ENCODE measurements at places on chromosomes 7 and 10. TPM values are rescaled to one million over a fixed set of nuclear protein-coding genes. Genes with fewer than 3 reads are reported as not detected.

HMX2 gene
- not detected for total RNA-seq

AKR1D1 gene
- not detected for total RNA-seq

WNT8B gene
- total RNA-seq, result not detected

MAT1A gene
- not detected for total RNA-seq

GRID1 gene
- not detected for total RNA-seq

GPR85 gene
- 2.4 TPM for total RNA-seq

PTPRE gene
- 0.09 TPM for total RNA-seq

HOXA9 gene
- not detected for total RNA-seq

HOXA1 gene
- 0.72 TPM for total RNA-seq

FIS1 gene
- total RNA-seq, result 90.5 TPM

CAPZA2 gene
- total RNA-seq, result 174 TPM

PRSS37 gene
- total RNA-seq, result not detected

ZNF394 gene
- total RNA-seq, result 31.2 TPM

ZNF365 gene
- 7.2 TPM for total RNA-seq

KAZALD1 gene
- total RNA-seq, result 71.5 TPM

LBX1 gene
- total RNA-seq, result 0.08 TPM

CYP26A1 gene
- total RNA-seq, result not detected

TNS3 gene
- 28.3 TPM for total RNA-seq

PNPLA8 gene
- total RNA-seq, result 37.4 TPM

FAM180A gene
- 2.5 TPM for total RNA-seq

DOCK4 gene
- 7.6 TPM for total RNA-seq
